ENCODE measurements at places on chromosomes 5 and 9.
A peak's percentile ranks its signal among the peaks of the same experiment; 100 is the strongest.

GRCh38 chr9:84235511-84235910 lies 105.0 kb downstream of the SLC28A3 start:
- no peak for DNase-seq

- no peak for DNase-seq
These were observed 499.0 kb downstream of the EBF1 start for GRCh38 chr5:158600679-158601078.

DNA sequence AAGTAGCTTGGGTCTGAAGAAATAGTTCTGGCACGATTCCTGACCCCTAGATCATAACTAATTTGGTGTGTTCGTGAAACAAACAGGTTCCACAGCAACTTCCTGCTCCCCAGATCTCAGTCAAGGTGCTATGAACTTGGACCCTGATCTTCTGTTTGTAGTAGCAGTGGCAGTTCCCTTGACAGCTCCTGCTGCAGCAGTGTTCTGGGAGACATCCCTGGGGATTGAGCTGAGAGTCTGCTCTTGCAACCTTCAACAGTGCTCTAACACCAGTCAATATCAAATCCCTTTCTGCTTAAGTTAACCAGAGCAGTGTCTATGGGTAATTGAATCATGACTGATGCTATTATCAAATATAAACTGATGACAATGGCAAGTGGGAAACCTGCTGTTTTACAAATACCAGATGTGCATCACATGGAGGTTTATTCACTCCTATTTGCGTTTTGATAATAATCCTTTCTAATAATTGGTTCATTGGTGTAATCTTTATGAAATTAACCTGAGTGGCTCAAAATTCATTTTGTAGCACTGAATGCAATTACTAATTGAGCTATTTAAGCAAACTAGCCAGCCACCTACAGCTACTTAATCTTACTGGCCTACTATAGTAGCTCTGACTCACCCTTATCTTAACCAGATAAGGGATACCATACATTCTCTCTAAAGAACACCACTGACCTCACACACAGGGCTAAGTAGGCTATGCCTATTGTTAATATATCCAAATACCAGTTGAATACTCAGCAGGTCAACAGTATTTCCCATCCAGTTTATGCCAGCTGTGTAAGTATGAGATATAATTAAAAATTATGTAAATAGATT lies 21.9 kb downstream of the KDM4C start:
- DNase-seq = no peak

GRCh38 chr5:117880932-117881331 lies 1107.4 kb downstream of the DTWD2 start:
- no peak for DNase-seq

GRCh38 chr5:73355108-73355507 lies 93.5 kb downstream of the FOXD1 start:
- no peak for DNase-seq

DNA sequence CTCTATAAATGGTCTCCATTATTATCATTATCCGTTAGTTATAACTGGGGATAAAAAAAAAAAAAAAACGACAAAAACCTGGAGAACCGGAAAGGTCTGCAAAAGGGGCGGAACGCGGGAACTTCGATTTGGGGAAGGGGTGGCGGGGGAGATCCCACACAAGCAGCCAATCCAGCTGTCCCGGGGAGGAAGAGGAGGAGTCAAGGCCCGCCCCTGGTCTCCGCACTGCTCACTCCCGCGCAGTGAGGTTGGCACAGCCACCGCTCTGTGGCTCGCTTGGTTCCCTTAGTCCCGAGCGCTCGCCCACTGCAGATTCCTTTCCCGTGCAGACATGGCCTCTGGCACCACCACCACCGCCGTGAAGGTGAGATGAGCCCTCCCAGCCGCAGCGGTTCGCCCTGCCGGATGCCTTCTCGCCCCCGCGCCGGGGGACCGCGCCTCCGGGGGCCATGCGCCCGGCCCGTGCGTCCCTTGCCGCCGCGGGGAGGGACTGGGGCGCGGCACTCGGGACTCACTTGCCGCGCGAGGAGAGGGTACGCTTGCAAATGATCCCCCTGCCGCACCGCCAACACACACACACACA lies at the start of gene MTAP:
Gene MTAP (plus strand): TSS at position 219 of the 583 bp plus-strand sequence. CDS start 113 bp downstream, at position 332.
- DNase-seq = peak; percentile 68

- DNase-seq = no peak
These were observed 381.1 kb upstream of the CDH10 start for GRCh38 chr5:25025831-25026230.

DNA sequence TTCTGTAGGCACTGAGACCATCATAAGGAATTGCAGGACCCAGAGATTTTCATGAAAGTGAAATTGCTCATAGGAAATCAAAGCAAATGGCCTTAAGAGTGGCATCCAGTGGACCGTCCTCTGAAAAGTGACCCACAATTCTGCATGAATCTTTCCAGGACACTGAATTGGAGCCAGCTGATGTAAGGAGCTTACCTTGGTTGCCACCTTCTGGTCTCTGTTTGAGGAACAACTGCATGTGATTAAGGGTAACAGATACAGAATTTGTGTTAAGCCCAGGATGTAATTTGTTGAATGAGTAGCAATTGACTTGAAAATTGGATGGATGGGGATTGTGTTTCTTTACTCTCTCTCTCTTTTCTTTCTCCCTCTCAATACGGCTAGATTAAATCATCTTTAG lies 49.9 kb upstream of the GAS1 start:
- no peak for DNase-seq

GRCh38 chr9:18501949-18502348 lies 28.0 kb downstream of the ADAMTSL1 start:
- no peak for DNase-seq
